ENCODE measurements at places on chromosomes 5 and 9.

DNA sequence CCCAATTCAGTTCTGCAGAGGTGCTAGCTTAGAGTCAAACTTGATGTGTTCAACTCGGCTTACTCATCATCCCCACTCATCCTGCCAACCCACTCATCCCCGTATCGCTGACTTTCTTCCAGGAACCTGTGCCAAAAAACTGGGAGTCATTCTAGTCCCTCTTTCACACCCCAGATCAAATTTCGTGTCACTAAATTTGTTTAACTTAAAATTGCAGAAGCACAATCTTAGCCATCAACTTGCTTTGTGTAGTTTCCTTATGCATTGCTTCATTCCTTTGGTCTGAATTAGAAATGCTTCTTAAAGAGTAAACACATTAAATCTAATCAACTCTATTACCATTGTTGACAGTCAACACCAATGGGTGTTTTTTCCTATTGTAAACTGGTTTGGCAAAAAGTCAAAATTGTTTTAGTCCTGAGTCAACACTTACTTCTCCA is 162.4 kb downstream of the TTC39B start:
- DNase-seq, result no peak

GRCh38 chr9:34371886-34372466 is 4.7 kb downstream of the MYORG start:
- DNase-seq, result no peak

DNA sequence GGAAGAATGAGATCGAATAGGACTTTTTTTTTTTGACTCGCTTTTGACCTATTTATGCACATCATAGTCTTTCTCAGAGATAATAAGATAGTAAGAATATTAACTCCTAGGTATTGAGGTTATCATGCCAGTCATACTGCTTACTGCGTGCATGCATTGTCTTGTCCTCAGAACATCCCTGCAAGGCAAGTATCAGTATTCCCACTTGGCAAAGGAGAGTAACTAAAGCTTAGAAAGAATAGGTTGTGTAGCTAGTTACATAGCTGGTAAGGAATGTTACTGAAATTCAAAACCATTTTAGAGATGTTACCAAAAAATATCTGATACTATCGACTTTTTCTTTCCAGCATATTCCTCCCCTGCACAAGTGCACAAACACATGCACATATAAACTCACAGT is 296.1 kb upstream of the CLINT1 start:
- no peak for DNase-seq

- DNase-seq, result peak; percentile 61
These were observed 3.9 kb downstream of the ACSL6 start for GRCh38 chr5:132007399-132008162.

DNA sequence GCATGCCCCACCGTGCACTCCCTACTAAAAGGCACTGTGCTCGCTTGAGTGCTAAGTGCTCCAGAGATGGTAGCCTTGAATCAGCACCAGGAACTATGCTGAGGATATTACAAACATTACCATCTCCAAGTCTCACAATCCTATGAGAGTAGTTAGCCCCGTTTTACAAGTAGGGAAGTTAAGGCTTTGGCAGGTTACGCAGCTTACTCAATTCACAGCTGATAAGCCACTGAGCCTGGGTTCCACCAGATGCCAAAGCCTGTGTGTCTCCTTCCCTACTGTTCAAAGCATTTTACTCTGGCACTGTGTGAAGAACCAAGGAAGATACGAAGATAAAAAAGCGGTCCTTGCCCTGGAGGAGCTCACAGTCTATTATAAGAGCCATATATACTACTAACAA is 216.2 kb downstream of the EBF1 start:
- DNase-seq, result no peak

DNA sequence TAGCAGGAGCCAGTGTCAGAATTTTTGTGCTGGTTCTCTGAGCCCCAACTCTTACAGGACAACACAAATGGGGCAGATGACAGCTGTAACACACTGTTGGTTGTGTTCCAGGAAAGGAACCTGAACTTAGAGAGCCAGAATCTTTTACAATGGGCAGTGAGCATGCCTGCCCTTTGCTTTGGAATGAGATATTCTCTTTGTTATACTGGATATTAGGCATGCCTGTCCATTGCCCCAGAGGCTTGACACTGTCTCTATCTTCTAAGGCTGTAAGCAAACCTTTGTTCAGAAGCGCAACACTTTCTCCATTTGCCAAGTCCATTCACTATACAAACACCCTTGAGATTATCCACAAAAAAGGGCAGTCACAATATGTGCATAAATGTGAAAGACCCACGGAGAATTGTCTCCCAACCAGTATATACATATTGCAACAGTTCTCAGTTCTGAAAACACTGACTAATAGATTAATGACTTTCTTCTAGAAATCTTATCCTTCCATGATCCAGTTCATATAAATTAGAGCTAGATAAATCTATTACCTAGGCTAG is 26.3 kb upstream of the CEP120 start:
- DNase-seq, result no peak

Data from activated naive CD4-positive, alpha-beta T cell (primary cell).